IPS-NIHi11 (cell line): ENCODE measurements at places on chromosomes 3 and 15.

DNA sequence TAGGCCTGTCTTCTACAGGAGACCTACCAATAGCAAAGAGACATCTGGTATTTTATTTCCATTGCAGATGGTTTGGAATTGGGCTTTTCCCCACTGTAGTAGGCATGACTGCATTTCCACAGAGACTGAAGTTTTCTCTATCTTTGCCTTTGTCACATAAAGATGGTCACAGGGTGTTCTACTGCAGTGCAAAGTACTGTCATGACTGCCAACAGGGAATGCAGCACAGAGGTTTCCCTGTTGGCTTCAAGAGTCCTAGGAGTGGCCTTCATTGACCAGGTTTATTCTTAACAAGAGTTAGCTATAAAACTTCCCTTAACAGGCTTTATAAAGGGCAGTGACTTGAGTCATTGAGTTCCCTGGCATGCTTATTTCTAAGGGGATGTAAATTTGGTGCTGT is 36.8 kb upstream of the TM4SF4 start:
- no peak for DNase-seq

GRCh38 chr15:77035999-77036471 is 34.9 kb downstream of the TSPAN3 start:
- DNase-seq, result no peak

- no peak for DNase-seq
Measured at GRCh38 chr3:156661155-156661554, 13.2 kb upstream of the TIPARP start.

GRCh38 chr15:38207621-38208020 is 45.0 kb upstream of the SPRED1 start:
- DNase-seq, result no peak

- peak; percentile 80 for DNase-seq
Measured at GRCh38 chr15:45129651-45130129, at the start of the genes DUOX1 and DUOXA1. Gene DUOX1 (plus strand): TSS chr15:45129994. CDS start chr15:45131967, 1,973 bp downstream. Gene DUOXA1 (minus strand): TSS chr15:45129879. CDS start chr15:45123014, 6,865 bp downstream.

DNA sequence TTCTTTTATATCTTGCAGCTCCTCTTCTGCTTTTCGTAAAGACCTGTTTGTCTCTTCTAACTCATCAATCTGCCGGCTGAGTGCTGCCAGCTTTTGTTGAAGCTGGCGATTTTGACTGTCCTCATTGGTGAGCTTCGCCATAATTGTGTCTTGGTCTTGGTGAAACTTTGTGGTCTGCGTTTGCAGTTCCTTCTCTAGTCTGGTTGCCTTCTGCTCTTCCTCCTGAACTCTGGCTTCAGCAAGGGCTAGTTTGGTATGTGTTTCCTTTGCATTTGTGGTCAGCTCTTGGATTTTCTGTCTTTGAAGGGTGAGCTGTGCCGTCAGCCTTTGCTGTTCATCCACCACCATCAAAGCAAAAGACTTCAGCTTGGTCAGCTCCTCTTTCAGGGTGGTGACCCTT is 32.9 kb downstream of the CMSS1 start:
- no peak for DNase-seq

- DNase-seq, result no peak
Measured at GRCh38 chr3:122094693-122095092, 39.5 kb downstream of the CD86 start.

GRCh38 chr3:39344746-39345344 is 15.3 kb downstream of the CCR8 start:
- DNase-seq, result no peak

GRCh38 chr3:153469162-153469561 is 307.1 kb downstream of the RAP2B start:
- no peak for DNase-seq

DNA sequence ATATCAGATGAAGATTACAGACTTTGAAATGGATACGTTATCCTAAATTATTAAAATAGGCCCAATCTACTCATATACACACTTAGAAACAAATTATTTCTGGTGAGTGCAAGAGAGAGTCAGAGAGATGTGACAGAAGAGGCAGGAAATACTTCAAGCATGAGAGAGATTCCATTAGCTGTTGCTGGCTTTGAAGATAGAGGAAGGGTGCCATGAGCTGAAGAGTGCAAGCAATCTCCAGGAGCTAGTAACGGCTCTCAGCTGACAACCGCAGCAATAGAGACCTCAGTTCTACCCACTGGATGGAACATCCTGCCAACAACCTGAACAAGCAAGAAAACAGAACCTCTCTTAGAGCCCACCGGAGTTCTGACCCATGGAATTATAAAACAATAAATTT is 270.7 kb upstream of the SLITRK3 start:
- DNase-seq, result no peak

DNA sequence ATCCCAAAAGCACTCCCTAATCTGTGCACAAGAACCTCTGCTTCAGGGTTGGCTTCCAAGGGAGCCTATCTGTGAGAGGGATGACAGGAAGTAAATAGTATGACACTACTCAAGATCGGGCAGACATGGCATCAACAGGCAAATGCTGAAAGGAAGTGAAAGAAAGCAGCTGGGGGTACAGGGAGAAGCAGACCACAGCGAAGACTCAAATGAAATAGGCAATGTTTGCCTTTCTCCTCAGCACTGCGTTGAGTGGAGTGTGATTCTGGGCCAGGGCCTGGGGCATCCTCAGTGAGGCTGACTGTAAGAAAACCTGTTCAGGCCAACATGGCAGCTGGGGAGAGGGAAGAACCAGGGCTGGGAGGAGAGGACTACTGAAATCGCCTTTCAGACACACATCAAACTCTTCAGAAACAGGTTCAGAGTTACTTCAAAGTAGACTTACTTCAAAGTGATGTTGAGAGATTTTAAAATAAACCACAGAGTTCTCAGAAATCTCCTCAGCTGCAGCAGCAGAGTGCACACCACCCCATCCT is 96.6 kb downstream of the SLC9A9 start:
- DNase-seq, result no peak

GRCh38 chr3:45644063-45644790 is 45.0 kb upstream of the SACM1L start:
- no peak for DNase-seq

DNA sequence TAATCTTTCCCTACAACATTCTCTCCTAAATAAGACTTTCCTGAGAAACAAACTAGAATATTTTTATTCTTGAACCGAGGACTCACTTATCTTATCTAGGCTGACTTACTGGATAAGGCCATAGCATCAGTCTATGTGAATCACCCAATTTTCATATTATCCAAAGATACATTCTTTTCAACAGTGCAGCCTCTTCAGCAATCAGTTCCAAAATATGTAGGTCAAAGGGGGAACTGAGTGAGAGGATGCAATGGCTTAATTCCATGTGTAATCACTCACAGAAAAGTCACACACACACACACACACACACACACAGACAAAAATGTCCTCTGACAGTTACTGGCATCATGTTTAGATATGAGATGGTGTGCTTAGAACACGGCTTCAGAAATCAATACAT is 31.5 kb upstream of the MECOM start:
- no peak for DNase-seq

DNA sequence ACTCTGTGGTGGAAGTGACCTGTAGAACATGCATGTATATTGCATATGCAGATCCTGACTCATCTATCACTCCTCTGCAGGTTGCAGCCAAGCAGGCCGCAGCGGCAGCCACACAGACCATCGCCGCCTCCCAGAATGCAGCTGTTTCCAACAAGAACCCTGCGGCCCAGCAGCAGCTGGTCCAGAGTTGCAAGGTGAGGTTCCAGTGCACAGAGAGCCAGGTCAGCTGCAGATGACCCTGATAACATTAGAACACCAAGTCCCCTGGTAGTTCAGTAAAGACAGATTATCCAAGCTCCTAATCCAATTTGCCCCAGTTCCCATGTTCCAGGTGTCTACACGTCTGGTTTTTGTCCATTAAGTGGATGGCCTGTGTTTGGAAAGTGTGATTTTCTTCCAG is 325.1 kb upstream of the TPM1 start:
- no peak for DNase-seq

DNA sequence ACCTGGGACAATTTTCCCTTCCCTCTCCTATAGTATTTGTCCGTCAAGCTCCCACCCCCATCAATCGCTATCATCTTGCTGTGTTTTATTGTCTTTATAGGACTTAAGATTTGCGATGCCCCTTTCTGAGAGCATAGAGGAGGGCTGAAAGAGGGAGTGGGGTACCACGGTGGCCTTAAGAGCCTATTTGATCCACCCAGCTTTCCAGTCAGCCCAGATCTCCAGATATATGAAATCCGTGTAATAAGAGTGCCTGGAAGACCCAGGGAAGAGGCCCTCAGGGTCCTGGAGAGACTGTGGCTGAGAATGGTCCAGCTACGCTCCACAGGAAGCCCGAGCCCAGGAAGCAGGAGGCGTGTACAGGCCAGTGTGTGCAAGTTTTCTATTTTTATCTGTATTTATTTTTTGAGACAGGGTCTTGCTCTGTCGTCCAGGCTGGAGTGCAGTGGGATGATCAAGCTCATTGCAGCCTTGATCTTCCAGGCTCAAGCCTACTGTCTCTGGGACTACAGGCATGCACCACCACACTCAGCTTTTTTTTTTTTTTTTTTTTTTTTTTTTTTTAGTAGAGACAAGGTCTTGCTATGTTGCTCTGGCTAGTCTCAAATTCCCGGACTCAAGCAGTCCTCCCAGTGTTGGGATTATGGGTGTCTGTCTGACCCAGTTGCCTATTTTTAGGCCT is 964 bp upstream of the NCKIPSD start:
- no peak for DNase-seq

- DNase-seq, result no peak
Measured at GRCh38 chr15:82103468-82103867, 57.6 kb upstream of the MEX3B start.

- no peak for DNase-seq
Measured at GRCh38 chr3:99536555-99537314, 101.7 kb upstream of the COL8A1 start.

DNA sequence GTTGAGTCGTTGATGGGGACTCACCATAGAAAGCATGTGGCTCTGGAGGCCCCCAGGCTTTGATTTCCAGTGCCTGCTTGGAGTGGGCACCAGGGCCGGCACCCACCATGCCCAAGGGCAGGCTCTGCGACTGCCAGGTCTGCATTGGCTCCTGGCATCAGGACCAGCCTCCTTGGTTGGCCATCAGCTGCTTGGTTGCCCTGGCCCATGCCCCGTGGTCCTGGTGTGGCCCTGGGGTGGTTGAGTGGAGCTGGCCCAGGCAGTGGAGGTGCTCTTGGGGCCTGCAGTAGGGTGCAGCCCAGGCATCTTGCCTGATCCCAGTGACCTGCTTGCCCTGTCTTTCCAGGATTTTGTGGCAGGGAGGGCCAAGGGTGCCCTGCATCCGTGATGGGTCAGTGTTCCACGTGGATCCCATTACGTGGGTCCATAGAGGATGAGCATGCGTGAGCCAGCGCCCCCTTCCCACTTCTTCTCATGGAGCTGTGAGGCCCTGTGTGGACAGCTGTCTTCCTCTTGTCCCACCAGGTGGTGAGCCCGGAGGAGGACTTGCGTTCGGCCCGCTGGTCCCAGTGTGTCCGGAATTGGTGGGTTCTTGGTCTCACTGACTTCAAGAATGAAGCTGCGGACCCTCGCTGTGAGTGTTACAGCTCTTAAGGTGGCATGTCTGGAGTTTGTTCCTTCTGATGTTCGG is 187.0 kb downstream of the UBE3A start:
- no peak for DNase-seq

- DNase-seq, result no peak
Measured at GRCh38 chr3:194246709-194247349, 104.3 kb downstream of the CPN2 start.

DNA sequence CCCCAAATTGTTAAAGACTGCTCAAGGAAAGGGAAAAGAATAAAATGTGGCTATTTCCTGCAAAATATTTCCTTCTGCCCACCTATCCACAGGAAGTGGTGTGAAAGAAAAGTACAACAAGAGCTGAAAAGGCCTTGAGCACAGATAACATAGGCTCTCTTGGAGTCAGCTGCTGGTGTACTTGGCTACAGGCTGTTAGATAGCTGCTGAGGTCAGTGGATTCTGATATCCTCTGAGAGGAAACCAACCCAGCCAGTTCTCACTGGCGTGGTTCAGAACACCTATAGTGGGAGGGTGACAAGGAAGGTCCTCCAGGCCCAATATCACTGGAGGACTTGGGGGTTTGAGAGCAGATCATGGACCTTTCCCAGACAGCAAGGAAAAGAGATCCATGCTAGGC is 124.4 kb upstream of the GAP43 start:
- no peak for DNase-seq

GRCh38 chr3:52434491-52435115 is 10.3 kb downstream of the SEMA3G start:
- DNase-seq, result no peak

DNA sequence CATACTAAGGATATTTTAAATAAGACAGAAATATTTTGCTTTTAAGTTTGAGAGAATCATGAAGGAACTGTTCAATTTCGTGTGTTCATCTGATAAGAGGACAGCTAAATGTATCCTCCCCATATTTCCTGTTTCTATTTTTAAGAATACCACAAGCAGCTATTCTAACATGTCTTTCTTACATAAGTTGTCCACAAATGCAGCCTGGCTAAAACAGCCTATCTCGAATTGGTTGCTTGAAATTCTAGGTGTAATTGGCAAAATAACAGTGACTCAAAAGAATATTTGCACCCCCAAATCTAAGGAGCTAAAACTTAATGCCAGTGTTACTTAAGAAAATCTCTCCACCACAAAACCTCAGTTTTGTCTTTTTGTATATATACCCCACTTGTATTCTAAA is 35.0 kb downstream of the BTLA start:
- DNase-seq, result no peak

DNA sequence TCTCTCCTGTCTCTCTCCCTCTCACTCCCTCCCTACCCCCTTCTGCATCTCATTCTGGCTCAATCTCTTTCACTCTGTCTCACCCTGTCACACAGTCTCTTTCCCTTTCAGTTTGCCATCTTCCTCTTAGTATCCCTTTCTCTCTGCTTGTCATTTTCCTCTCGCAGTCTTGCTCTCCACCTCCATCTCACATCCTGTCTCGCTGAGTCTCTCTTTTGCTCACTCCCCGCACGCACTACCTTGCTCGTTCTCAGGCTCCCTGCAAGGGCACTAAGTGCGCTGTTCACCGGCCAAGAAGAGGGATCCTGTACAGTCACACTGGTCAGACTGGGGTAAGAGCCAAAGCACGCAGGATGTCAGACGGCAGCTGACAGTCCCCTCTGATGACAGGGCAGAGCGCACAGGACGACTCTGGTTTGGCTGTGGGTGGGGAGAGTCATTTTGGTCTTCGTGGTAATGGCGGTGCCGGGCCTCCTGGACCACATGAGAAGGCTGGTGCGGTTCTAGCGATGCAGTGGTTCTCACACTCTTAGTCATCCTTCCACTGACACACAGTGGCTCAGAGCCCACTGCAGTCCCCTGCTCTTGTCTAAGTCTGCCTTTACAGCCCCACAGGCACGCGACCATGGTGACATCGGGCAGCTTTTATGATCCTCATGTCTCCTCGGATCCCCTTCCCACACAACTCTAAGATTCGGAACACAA is 356.8 kb downstream of the FOXP1 start:
- no peak for DNase-seq

DNA sequence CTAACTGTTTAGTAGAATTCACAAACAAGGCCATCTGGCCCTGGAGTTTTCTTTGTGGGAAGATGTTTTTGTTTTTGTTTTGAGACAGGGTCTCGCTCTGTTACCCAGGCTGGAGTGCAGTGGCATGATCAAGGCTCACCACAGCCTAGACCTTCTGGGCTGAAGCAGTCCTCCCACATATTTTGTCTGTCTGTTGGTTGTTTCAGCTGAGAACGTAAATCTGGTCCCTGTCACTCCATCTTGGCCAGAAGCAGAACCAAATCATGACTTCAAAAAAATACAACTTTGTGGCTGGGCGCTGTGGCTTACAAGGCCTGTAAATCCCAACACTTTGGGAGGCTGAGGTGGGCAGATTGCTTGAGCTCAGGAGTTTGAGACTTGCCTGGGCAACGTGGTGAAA is 27.1 kb downstream of the MRAS start:
- no peak for DNase-seq

- no peak for DNase-seq
Measured at GRCh38 chr3:26763723-26764122, 141.2 kb downstream of the LRRC3B start.

- peak; percentile 27 for DNase-seq
Measured at GRCh38 chr3:71380096-71380495, 203.4 kb downstream of the FOXP1 start.
